Ovary (tissue), 10 donors: ENCODE measurements at places on chromosomes 6 and 20. TPM values are rescaled to one million over a fixed set of nuclear protein-coding genes. Genes with fewer than 3 reads are reported as not detected.

UST gene
- total RNA-seq, result 16.5 TPM

NHSL1 gene
- 2.0 TPM for total RNA-seq

GRCh38 chr20:57878786-57879424, 169.1 kb upstream of the PMEPA1 start:
- no peaks in the 10 kb centered on the region for H3K27me3 ChIP-seq
- H3K27ac ChIP-seq, result no peak overlapping the region
- H3K4me1 ChIP-seq, result peaks cover 11% of the 10 kb centered on the region
- DNase-seq, result no peak
- H3K4me3 ChIP-seq, result no peak overlapping the region

- H3K27me3 ChIP-seq, result no peaks in the 10 kb centered on the region
- H3K4me3 ChIP-seq, result no peak overlapping the region
- H3K4me1 ChIP-seq, result no peaks in the 10 kb centered on the region
These were observed 2.0 kb downstream of the ROS1 start for GRCh38 chr6:117423754-117424153.

GRCh38 chr20:46108435-46108841, 9.7 kb upstream of the CD40 start:
- no peak overlapping the region for H3K4me3 ChIP-seq
- no peaks in the 10 kb centered on the region for H3K4me1 ChIP-seq
- H3K36me3 ChIP-seq, result no peaks in the 10 kb centered on the region

TOMM34 gene
- total RNA-seq, result 39.8 TPM

GRCh38 chr6:121498481-121499276, 63.2 kb downstream of the GJA1 start:
- H3K27me3 ChIP-seq, result no peaks in the 10 kb centered on the region
- H3K4me3 ChIP-seq, result no peak overlapping the region
- peaks cover 2% of the 10 kb centered on the region for H3K4me1 ChIP-seq
- H3K27ac ChIP-seq, result no peak overlapping the region
- H3K36me3 ChIP-seq, result no peaks in the 10 kb centered on the region

- DNase-seq, result no peak
- no peak overlapping the region for H3K27ac ChIP-seq
- no peaks in the 10 kb centered on the region for H3K4me1 ChIP-seq
These were observed 79.2 kb downstream of the NOL4L start for GRCh38 chr20:32505723-32506473.

GRCh38 chr20:60056407-60057122, 98.3 kb downstream of the CDH26 start:
- H3K4me1 ChIP-seq, result no peaks in the 10 kb centered on the region
- no peaks in the 10 kb centered on the region for H3K36me3 ChIP-seq
- DNase-seq, result no peak
- H3K4me3 ChIP-seq, result no peak overlapping the region
- H3K27me3 ChIP-seq, result no peaks in the 10 kb centered on the region
- H3K27ac ChIP-seq, result no peak overlapping the region

DNA sequence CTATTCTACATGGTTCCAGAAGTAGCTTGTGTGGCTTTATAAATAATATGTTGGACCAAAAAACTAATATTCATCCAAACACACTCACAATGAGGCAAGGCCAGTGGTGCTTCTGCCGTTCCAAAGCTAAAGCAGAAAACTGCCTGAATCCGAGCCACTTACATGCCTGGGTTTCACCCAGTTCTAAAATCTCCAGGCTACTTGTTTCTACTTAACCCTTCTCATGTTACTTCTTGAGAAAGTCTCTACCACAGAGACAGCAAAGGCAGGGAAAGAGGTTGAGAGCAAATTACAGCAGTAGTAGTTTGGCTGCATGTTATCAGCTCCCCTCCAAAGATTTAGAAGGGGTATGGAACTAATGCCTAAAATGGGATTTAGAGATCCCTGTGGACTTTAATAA, 62.0 kb downstream of the FAXC start:
- H3K36me3 ChIP-seq, result no peaks in the 10 kb centered on the region
- no peaks in the 10 kb centered on the region for H3K27me3 ChIP-seq
- H3K4me1 ChIP-seq, result no peaks in the 10 kb centered on the region
- no peak overlapping the region for H3K27ac ChIP-seq

TAGAP gene
- total RNA-seq, result 0.58 TPM

TASP1 gene
- total RNA-seq, result 12.2 TPM
